Stimulated activated CD4-positive, alpha-beta T cell treated with anti-CD3 and anti-CD28 coated beads, Interleukin-15, amount 100 ng/mL, for 1 hour (primary cell): ENCODE measurements at places on chromosomes 2 and 18.
A peak's percentile ranks its signal among the peaks of the same experiment; 100 is the strongest.

GRCh38 chr2:71113843-71114242 lies 16.2 kb downstream of the MCEE start:
- no peak for DNase-seq

DNA sequence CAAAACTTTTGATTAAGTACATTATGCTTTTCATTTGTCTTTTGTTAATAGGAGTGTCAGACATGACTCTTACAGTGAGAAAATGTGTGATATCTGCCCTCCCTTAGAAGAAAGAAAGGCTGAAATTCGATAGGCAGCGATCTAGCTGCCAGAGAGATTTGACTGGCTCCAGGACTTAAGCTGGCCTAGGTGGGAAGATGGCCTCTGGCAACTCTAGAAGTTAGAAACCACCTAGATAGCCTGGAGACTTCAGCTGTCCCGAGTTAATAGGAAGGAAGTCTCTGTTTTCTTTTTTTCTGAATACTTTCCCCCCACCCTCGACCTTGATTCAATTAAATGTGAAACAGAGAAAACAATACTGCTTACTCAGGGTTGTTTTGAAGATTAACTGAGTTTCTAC lies 1194.7 kb upstream of the CRIM1 start:
- no peak for DNase-seq

- DNase-seq: no peak
Observed at GRCh38 chr2:21028021-21028947, 15.6 kb downstream of the APOB start.

DNA sequence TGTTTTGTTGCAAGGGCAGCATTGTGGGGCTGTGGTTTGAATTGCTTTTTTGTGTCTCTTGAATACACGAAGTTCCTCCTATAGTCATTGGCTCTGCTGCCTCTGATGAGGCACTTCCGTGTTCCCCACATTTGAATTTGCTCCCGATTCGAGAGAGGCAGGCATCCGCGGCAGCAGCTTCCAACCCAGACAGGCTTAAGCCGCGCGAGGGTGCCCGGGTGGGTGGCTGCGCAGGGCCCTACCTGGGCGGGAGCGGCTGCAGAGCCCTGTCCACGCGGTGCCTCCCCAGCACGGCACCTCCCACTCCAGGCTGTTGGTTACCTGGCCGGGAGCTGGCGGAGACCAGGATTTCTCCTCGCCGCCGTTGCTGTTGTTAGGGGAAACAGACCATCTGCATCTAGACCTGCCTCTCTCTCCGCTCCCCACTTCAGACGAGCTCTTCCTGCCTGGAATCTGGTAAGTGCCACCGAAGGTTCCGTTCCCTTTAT lies 151.3 kb downstream of the NEDD4L start:
- peak; percentile 2 for DNase-seq
